ENCODE measurements at places on chromosomes 16 and 17.
A peak's percentile ranks its signal among the peaks of the same experiment; 100 is the strongest.

DNA sequence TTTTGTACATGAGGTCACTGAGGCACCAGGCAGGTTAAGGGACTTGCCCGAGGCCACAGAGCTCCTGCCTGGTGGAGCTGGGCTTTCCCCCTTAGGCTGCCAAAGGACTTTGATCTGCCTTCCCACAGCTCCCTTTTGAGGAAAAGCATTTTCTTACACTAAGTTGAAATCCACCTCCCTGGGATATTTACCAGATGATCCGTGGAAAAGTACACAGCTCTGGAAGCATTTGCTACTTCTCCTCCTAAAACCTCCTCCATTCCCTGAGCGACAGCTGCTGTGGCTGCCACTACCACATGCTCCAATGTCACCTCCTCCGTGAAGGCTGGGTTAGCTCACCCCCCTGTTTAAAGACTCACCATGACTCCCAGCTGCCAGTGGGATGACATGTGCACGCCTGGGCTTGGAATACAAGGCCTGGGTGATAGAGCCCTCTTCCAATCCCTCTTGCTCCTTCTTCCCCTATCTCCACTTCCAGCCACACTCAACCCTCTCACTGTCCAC, 1.2 kb upstream of the MPRIP start:
- peak; percentile 35 for DNase-seq

DNA sequence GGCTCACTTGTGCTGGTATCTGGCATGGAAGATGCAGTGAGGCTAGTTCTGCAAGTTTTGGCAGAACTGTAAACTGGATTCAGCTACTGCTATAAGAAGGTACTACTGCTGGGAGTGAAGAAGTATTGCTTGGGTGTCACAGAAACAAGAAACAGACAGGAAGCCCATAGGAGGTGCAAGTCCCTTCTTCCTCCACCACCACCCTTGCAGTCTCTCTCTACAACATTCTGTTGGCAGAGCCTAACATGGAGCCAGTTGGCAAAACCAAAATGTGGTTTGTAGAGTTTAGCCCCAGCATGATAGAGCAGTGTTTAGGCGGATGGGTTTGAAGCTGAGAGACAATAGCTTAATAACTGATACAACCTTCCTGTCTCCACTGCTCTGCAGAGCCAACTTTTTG, 72.6 kb downstream of the NLK start:
- no peak for DNase-seq

DNA sequence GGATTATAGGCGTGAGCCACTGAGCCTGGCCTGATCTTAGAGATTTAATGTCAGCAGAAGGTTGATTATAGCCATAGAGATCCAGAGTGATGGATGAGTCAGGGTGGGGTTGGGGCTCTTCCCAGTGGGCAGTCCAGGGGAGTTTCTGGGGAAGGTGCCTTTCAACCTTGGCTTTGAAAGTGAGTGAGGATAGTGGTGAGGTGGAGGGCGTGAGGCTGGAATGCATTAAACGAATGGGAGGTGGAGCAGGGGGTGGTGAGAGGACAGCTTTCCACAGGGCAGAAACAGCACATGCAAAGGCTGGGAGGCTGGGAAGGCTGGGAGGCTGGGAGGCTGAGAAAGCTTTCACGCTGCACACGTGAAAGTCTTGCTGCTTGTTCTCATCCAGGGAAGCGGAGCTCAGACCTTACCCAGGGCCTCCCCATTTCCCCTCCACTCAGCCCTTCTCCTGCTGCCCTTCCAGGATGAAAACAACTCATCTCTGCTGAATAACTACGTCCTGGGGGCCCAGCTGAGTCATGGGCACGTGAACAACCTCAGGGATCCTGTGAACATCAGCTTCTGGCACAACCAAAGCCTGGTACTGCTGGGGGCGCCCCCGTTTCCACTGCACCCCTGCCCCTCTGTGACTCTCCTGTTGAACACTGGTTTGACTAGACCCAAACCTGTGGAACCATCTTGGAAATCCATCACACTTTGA, 22.3 kb downstream of the ADGRG5 start:
- DNase-seq, result no peak

DNA sequence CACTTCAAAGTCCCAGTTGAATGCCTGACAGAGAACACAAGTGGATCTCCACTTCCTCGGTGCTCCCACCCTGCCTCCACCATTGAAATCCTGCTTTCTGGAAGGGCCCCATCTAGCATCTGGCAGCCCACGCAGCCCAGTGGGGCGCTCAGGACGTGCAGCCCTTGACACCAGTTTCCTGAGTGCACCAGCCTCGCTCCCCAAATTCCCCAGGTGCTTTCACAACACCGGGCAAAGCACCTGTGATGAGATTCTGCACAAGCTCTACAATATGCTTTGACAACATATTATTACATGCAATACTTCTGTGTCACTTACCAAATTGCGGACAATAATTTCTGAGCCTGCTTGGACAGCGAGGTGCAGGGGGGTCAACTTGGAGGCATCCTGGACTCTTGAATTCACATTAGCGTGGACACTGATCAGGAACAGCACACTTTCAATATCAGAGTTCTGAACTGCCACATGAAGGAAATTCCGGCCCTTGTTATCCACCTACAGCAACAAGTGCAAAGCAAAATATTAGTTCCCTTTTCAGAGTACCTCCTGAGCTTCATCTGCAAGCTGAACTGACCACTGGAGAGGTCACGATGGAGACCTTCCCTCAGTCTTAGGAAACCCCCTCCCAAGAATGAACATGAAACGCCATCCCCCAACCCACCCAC, 33.9 kb downstream of the CYB5D2 start:
- no peak for DNase-seq

- DNase-seq, result no peak
These were observed 22.0 kb downstream of the UBN1 start for GRCh38 chr16:4869147-4869805.

- no peak for DNase-seq
These were observed 328.1 kb downstream of the C16orf95 start for GRCh38 chr16:86988920-86989696.

DNA sequence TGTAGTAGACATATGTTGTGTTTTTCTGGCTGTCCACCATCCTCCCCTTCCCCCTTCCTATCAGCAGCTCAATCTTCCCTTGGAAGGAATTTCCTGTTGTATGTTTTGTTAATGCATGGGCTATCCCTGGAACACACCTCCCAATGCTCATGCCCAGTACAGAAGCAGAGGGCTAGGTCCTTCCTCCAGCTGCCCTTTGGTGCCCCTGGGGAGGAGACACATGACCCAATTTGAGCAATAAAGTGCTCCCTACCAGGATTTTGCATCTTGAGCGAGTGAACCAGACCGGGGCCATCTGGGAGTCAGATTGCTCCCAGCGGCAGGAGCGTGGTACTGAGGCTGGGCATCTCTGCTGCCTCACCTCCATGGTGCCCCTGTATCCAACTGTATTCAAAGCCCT, 141.5 kb upstream of the MED13 start:
- no peak for DNase-seq

- no peak for DNase-seq
These were observed 23.5 kb downstream of the CFAP97D1 start for GRCh38 chr17:43803758-43804157.

DNA sequence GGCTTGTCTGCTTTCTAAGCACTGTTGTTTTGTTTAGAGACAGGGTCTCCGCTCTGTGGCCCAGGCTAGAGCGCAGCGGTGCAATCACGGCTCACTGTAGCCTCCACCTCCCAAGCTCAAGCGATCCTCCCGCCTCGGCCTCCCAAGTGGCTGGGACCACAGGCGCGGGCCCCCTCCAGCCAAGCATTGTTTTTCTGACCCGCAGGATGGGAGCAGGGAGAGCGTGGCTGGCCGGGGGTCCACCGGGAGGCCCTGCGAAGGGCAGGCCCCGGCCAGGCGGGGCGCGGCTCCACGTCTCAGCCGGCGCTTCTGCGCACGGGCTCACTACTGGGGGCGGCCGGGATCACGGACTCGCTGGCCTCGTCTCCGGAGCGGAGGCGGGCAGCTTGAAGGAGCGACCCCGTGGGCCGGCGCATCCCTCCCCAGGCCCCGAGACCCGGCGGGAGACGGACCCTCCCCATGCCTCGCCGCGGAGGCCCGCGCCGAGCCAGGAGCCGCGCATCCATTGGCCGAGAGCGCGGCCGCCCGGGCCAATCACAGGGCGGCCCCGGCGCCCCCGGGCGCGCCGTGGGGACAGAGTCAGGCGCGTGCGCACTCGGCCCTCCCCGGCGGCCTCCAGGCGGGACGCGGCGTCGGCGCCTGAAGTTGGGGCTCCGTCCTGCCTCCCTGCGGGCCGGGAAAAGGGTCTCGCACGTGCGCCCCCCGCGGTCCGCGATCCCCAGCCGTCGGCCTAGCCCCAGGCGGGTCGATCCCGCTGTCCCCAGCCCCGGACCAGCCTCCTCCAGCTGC, 24.9 kb downstream of the ACTG1 start:
- no peak for DNase-seq

DNA sequence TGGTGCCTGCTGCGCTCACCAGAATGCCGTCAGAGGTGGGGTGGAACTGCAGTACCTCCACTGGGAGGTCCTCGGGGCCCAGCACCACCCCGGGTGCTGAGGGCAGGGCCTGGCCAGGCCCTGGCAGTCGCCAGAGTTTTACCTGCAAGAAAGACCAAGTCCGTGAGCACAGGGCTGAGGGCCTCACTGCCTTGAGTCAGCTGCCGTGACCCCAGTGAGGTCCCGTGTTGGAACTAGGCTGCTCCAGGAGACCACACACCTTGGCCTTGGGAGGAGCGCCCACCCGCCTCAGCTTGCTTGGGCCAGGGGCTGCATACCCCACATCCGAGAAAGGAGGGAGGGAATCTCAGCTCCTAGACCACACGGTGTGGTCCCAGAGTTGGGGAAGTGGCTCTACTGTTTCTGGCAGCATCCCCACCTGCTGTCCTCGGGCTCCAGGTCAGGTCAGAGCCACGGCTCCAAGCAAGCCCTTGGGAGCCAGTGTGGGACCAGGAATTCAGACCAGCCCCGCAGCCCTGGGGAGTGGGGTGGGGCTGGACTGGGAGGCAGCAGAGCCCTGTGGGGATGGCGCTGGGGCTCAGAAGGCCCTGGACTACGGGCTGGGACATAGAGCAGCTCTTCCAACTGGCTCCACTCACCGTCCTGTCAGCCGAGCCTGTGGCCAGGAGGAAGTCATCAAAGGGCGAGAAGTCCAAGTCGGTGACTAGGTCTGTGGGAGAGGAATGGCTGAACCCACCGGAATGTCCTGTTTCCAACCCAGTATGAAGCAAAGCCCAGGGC, 8.7 kb downstream of the CORO7 start:
- no peak for DNase-seq

GRCh38 chr16:89764711-89765201, 43.4 kb downstream of the ZNF276 start:
- no peak for DNase-seq

DNA sequence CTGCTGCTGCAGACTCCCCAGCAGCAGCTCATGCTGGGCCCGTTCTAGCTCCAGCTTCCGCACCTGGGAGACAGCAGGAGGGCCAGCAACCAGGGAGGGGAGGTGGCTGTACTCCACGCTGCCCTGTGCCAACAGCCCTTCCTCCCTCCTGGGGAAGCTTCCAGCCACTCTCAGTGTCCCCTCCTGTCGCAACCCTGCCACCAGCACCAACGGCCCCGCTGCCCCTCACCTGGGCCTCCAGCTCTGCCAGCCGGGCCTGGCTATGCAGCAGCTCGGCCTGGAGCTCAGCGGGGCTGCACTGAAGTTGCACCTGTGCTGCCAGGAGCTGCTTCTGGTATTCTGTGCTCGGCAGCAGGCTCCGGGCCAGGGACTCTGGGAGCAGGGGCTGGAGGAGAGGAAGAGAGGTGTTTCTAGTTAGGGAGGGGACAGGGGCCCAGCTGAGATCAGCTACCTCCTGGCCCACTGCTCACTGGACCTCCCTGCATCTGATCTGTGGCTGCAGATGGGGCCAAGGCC, 15.4 kb upstream of the MRPL38 start:
- DNase-seq, result no peak

- peak; percentile 56 for DNase-seq
These were observed 1.2 kb upstream of the METTL26 start for GRCh38 chr16:637081-638018.

- no peak for DNase-seq
These were observed 28.9 kb downstream of the WFDC1 start for GRCh38 chr16:84323606-84324005.

DNA sequence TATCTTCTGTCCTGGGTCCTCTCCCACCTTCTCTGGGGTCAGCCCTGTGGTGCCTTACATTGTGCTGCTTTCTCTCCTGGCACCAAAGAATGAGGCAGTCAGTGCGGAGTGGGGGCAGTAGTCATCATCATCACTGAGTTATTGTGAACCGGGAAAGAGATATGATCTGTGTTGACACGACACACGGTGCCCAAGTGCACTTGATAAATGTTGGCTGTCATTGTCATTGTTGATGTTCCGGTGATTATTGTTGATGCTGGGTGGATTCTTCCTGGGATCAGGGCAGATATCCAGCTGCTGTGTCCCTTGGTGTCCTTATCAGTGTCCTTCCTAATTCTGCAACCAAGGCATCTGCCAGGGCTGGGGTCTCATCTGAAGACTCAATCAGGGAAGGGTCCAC, 121.7 kb downstream of the ABCC6 start:
- DNase-seq, result no peak

- no peak for DNase-seq
These were observed 20.4 kb upstream of the WDR45B start for GRCh38 chr17:82668631-82669099.

DNA sequence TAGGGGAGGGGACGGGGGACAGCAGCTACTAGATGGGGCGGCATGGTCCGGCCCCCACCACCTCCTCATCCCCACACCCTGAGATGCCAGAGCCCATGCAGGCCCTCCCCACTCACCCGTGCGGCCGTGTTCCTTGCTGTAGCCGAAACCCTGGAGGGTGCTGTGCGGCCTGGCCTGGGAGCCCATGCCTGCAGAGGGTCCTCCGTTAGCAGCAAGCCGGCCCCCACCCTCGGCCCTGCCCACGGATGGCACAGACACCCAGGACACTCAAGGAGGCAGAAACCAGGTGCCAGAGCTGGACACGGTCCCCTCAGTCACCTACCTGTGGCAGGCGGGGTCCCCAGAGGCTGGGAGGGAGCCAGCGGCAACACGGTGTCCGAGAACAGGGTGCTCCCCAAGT, 5.5 kb downstream of the TEPSIN start:
- no peak for DNase-seq

DNA sequence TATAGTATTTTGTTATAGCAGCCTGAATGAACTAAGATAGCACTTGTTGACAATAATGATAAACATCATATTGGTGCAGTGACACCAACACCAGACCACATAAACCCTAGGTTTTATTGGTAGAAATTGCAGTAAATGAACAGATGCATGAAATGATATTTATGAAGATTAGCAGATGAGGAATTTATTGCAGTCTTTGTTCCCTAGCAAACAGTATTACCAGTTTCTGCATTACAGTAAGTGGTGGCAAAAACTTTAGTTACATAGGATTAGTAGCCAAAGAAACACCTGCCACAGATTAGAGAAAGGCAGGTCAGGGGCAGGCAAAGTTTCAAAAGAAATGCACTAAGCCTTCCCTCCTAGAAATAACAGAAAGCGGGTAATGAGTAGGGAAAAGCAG, 17.7 kb upstream of the TANC2 start:
- no peak for DNase-seq

DNA sequence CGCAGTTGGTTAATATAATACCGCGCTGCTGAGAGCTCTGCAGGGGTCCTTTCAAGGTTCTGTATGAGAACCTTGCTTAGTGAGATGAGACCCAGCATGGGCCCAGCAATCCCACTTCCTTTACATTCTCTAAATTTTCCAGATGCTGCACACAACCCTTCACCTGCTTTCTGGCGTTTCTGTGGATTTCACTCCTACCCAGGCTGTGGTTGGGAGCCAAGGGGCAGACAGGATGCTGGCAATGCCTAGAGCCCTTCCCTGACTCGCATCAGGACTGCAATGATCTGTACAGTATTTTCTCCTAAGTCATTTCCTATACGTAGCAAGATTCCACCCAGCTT, 10.1 kb upstream of the PIPOX start:
- DNase-seq, result no peak
